Non-pigmented ciliary epithelial cell (primary cell): ENCODE measurements at places on chromosomes 3 and 15.

DNA sequence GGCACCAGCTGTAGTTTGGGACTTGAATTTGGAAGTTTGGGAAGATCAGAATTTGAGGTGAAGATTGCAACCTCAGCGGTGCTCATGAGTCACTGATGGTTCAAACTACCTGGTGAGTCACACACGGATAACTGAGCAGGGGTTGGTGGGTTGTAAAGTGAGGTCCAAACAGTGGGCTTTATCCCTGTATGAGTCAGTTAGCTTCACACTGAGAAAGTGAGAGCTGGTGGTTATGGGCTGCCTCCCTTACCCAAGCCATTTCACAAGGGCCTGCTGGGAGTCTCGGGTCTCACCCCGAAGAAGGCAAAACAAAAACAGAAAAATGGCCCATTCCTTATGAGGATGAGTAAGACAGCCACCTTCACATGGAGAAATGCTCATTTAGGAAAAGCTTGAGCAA is 77.0 kb downstream of the ITGA11 start:
- DNase-seq: peak; percentile 84

DNA sequence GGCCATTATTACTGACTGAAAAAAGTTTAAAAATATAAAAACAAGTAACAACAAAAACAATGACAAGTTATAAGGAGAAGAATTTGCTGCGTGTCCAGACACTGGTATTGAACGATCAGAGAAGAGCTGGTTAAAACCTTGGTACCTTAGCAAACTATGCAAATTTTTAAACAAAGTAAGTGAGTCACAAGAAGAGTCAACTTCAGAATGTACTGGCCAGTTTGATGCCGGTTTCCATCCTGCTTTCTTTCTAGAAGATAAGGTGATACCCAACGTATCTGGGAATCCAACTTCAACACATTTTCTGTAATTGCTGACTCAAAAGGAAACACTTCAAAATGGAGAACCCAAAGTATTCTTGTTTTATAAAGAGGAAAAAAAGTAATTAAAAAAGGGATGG is 49.8 kb downstream of the RUBCN start:
- no peak for DNase-seq

- no peak for DNase-seq
Measured at GRCh38 chr3:56772952-56773938, 28.5 kb downstream of the ARHGEF3 start.

DNA sequence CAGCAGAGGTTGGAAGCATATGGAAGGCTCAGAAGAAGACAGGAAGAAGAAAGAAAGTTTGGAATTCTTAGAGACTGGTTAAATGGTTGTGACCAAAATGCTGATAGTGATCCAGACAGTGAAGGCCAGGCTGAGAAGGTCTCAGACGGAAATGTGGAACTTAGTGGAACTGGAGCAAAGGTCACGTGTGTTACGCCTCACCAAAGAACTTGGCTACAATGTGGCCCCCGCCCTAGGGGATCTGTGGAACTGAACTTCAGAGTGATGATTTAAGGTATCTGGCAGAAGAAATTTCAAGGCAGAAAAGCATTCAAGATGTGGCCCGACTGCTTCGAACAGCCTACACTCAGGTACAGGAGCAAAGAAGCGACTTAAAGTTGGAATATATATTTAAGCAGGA is 83.1 kb downstream of the MYO5A start:
- no peak for DNase-seq

DNA sequence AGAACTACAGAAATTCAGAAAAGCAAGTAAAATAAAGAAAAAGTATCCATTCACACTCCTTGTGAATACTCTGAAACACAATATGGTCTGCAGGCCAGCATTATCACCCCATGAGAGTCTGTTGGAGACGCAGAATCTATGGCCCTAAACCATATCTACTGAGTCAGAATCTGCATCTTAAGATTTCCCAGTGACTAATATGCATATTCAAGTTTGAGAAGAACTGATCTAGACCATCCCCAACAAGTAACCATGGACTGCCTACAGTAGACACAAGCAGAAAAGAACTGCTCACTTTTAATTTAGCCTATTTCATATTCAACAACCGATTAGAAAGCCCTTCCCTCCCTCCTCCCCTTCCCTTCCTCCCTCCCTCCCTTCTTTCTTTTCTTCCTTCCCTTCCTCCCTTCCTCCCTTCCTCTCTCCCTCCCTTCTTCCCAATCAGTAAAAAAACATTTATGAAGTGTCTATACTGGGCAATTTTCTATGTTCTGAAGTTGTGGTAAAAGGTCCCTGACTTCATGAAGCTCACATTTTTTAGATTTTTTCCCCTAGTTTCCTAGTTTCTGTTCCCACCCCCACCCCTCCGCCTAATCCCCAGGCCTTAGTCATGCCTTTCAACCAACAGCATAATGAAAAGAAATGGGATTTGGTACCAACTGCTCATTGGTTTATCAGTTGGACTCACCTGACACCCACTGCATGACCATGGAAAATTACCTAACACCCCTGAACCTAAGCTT is 125.2 kb downstream of the CNTN3 start:
- DNase-seq: no peak

DNA sequence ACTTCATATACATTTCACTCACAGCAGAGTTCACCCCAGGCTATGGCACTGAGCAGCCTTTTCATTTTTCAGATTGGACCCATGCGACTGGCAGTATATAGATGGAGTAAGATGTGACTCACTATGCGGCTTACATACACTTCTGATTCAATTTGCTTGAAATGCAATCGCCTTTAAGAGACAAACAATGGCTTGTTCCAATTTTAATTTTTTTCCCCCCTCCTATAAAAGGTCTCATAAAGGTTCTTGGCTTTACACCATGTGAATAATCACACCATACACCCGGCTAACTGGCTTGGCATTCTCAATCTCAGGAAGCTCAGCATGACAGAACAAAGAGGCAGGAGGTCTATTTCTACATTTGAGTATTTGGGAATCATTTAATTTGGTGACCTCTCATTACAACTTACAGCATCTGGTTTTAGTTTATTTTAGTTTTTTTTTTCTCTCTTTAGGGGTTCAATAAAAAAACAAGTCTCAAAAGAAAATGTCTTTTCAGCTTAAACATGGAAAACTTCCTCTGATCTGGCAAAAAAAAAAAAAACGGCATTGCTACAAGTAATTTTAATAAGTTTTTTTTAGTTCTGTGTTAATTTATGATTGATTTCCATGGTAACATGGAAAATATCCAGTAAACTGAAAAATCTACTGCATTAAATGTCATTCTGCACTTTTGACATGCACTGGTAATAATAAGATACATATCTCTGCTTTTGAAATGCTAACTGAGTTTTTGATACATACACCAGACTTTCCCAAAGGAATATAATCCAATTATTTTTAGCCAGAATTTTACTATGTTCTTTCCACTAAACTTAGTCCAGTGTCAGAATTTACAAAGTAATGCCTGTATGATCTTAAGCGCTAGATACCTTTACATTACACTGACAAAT is 38.8 kb downstream of the GADL1 start:
- DNase-seq: no peak

DNA sequence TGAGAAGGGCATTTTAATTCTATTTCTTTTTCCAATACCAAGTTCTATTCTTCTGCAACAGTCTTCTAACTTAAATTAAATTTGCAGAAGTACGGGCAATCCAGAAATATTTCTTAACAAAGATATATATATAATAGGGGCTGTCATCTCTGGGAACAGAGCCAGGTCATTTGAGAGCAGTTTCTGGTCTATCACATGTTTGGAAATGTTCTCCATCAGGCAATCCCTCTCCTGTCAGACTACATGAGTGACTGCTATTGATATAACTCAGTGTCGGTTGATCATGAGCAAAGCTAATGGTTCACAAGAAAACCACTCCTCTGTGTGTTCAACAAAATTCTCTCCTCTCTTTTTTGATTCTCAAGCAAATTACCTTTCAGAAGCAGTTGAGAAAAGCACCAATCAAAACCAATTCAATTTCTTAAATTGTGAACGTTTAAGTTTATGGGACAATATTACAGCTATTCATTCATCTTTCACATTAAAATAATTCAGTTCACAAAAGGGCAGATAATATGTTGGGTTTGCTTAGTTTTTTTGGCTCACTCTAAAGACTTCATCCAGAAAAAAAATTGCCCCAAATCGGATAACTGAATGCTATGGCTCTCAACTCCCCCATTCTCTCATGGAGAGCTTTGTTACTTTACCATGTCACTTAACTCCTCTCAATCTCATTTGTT is 152.9 kb upstream of the TGFBR2 start:
- no peak for DNase-seq

DNA sequence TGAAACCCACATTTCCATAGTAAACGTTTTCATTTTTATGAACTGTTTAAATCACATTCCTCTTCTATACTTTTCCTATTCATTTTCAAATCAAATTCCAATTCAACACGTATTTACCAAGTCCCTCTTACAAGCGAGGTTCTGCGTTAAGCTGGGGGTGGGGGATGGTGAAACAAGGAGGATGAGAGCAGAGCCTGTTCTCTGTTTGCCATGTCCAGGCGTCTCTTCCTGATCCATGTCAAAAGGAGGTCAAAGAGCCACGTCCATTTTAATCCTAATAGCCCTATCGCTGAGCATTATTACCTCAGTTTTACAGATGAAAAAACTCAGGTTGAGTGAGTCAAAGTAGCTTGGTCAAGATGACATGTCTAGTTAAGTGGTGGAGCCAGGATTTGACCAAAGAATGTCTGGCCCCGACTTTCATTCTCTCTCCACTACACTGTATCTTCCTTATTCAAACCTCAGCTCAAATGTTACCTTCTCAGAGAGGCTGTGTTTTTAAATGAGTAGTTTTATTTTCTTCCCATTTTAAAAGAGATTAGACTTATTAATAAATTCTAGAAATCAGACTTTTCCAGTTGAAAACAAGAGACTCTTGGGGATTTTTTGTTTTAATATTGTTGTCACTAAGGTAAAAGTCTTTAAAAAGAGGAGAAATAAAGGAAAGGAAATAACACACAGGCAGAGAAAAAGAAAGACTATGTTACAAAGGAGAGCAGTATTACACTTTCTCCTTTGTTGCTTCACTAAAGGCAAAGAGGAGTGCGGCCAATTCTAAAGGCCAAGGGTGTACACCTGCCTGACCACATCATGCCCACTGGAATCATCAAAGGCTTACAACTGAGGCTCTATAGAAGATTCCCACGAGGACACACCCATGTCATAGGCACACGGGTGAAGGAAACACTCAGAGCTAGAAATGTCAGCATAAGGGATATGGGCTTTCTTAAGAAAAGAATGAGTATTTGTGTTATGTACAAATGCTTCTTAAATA is 42.4 kb downstream of the MYO5A start:
- no peak for DNase-seq

GRCh38 chr3:184335291-184335660 is 2.1 kb upstream of the FAM131A start:
- DNase-seq: no peak

- no peak for DNase-seq
Measured at GRCh38 chr3:150419959-150420358, 11.9 kb downstream of the TSC22D2 start.

DNA sequence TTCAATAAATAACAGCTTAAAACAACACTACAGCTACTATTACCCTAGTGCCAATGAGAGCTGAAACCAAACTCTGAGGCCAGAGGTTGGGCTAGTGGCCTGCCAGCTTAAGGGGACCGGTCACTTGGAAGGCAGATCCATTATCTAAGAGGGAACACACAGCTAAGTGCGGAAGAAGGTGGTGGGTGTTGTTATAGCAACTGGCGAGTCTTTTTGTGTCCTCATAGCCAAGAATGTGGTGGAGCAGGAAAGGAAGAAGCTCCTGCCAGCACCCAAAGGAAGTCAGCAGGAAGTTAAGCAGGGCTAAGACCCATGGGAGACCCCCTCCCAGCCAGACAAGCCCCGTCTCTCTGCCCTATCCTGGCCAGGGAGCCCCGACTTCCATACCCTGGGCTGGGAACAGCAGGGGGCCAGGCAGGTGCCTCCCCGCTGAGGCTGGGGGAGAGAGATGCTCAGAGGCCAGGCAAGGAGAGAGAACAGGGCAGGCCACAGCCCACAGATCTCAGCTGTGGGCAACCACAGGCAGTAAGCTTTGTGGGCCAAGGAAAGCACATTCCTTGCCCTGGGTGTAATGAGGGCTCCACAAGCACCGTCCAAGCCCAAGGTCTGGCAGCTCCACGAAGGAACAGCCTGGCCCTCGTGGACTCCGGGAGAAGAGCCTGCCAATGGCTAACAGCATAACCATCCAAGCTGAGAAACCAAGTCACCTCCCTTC is 34.0 kb upstream of the HRH1 start:
- no peak for DNase-seq

DNA sequence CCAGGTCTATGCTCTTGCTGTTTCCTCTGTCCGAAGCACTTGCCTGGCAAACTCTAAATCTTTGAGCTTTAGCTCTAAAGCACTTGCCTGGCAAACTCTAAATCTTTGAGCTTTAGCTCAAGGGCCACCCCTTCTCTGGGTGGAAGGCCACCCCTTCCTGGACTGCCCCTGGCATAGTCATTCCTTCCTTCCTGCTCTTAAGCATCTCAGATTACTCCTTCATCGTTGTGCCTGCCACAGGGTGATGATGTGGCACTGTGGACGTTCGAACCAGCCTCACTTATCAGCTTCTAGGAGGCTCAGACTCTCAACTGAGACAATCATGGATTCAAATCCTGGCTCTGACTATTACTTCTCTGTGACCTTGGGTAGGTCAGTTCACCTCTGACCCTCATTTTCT is 10.5 kb upstream of the CRABP1 start:
- DNase-seq: no peak

DNA sequence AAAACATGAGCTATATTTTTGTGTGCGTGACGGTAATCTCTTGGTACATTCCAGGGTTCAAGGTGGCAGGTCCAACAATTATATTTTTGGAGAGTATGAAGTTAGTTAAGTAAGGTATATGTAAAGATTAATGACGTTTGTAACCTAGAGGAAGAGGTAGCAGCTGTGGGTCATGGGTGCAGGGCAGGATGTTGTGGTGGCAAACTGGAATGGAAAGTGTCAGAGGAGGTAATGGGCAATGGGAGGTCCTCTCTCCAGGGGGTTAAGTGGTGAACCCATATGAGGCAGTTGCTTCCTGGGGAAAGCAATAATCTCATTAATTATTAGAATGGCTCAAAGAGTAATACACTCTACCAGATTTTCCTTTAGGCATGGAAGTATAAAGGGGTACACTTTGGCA is 1.0 kb upstream of the CD200R1L start:
- DNase-seq: no peak

- no peak for DNase-seq
Measured at GRCh38 chr3:108225221-108225620, 3.0 kb upstream of the IFT57 start.

DNA sequence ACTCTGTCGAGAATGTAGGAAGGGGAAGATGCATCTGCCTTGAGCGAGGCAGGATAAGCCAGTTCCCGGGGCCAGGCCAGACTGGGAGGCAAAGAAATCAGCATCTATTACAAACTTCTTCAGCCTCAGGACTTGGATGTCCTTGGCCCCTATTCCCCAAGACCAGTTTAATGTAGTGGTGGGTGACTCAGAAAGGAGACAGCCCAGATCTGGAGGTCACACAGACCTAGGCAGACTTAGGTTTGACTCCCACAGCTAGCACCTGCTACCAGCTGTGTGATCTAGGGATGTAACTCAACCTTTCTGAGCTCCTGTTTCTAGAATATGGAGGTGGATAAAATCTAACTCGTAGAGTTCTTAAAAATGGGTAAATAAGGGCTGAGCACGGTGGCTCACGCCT is 409.5 kb upstream of the PROK2 start:
- DNase-seq: no peak

GRCh38 chr3:75395580-75396315 is 268.4 kb upstream of the FRG2C start:
- no peak for DNase-seq
